ENCODE measurements at places on chromosomes 2 and 18.

GRCh38 chr2:194616334-194616733, 1040.7 kb upstream of the SLC39A10 start:
- DNase-seq, result no peak

- DNase-seq, result peak; percentile 21
Observed at GRCh38 chr18:42183746-42184145, 228.7 kb downstream of the PIK3C3 start.

GRCh38 chr2:74777161-74777900, 56.6 kb upstream of the HK2 start:
- DNase-seq, result no peak

DNA sequence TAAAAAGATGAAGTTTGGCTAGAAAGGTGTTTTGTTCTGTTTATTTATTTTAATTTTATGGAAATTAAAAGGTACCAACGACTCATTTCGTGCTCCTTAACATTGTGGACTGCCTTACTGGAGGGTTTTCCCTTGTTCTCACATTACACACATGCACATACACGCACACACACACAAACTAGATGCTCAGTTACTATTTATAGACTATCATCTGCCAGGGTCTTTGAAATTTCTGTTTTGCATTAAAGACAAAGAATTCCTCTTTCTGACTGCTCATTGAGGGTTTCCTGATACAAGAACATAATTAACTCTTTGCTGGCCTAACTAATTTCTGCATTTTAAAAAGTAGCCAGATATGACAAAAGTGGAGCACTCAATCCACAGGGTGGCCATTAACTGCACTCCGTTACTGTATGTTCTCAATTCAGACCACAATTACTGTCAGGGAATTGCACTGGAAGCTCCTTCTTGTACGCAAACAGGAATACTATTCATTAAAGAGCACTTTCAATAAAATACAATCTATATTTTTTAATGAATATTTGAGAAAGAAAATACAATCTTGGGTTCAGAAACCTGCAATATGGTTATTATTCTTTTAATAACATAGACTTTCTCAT, 366.9 kb upstream of the GALNT5 start:
- peak; percentile 10 for DNase-seq

GRCh38 chr2:100757621-100758394, 62.1 kb upstream of the NPAS2 start:
- peak; percentile 62 for DNase-seq
